ENCODE measurements at places on chromosomes 2 and 18.

- no peak for DNase-seq
Observed at GRCh38 chr2:149077861-149078260, 39.4 kb downstream of the LYPD6B start.

GRCh38 chr2:216349366-216349765 is 22.9 kb downstream of the MARCHF4 start:
- DNase-seq: no peak

DNA sequence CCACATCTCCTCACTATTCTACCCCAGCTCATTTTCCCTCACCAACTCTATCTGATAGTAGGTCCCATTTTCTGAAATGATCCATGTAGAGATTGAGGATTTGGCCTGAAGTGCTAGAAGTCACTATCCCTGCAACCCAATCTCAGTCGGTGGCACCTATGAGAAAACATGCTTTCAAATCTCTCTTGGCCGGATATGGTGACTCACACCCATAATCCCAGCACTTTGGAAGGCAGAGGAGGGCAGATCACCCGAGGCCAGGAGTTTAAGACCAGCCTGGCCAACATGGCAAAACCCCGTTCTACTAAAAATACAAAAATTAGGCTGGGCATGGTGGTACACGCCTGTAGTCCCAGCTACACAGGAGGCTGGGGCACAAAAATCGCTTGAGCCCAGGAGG is 19.1 kb upstream of the MARCHF4 start:
- DNase-seq: no peak

- DNase-seq: peak; percentile 96
Observed at GRCh38 chr2:65436169-65436823, 3.9 kb upstream of the SPRED2 start.

GRCh38 chr18:72181241-72181764 is 362.8 kb downstream of the CBLN2 start:
- no peak for DNase-seq

DNA sequence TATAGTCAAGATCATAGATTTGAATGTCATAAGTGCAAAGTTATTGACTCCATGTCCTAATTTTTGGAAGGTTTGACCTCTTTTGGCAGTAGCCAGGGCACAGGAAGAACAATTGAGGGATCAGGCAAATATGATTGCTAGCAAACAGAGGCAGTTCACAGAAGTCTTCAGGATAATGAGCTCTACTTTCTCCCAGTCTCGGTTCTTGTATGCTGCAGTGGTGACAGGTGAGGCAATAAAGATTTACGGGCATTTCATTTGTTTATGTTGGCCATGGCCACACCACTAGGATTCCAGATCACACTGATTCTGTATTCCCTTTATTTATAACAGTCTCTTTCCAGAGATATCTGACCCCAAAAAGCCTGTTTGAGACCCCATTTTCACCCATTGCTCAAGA is 137.5 kb downstream of the UBR3 start:
- DNase-seq: no peak

DNA sequence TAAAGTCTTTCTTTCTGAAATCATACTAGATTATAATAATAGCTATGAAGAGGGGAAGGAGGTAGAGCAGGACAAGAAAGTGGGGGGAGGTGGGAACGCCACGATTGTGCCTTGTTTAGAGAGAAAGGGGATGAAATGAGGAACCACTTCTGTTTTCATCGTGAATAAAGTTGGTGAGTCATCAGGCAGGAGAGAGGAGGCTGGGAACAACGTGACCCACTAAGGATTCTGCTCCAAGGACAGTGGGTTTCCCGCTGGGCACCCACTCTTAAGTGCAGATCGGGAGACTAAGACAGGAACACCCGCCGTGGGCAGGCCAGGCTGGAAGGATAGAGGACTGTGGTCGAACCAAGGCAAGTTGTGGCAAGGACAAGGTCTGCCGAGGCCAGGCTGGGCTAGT is 158.2 kb downstream of the L3MBTL4 start:
- no peak for DNase-seq

DNA sequence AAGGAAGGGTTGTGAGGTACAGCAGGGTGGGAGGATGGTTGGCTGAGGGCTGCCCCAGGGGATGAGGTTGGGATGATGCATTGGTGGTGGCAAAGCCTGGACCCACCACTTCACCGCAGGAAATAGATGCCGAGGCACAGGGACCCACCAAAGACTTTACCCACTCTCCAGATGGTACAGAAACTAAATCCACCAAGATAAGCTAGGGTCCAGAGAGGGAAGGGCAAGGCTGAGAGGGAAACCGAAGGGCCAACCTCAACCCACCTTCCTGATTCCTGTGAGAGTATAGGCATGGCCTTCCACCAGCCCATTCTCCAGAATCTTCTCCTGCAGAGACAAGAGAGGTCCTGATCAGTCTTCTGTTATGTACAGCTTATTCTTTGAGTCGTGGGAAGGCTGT is 18.1 kb downstream of the CAPN14 start:
- DNase-seq: no peak

DNA sequence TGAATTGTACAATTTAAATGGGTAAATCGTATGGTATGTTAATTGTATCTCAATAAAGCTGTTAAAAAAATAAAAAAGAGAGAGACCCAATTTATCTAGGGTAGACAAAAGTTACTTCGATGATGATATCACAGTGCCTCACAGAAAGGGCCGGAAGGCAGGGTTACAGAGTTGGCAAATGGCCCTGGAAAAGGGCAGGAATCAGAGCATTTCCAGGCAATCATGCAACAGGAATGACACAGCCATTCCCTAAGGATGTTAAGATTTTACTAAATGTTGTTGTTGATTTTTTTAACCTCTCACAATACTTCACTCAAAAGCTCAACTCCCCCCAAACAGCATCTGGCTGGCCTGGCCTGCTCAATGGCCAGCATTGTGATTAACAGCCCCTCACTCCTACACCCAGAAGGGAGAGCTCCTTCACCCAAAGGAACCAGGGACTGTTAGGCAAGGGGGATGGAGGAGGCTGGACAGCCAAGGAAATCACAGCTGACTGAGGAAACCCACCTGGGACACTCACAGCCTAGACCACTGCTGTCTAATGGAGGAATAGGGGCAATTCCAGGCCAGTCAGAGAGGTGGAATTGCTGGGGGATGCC is 7.7 kb upstream of the SP100 start:
- DNase-seq: peak; percentile 61

- DNase-seq: peak; percentile 27
Observed at GRCh38 chr18:25055076-25055475, 296.9 kb downstream of the ZNF521 start.

GRCh38 chr2:235025800-235026536 is 74.2 kb downstream of the SH3BP4 start:
- peak; percentile 91 for DNase-seq

DNA sequence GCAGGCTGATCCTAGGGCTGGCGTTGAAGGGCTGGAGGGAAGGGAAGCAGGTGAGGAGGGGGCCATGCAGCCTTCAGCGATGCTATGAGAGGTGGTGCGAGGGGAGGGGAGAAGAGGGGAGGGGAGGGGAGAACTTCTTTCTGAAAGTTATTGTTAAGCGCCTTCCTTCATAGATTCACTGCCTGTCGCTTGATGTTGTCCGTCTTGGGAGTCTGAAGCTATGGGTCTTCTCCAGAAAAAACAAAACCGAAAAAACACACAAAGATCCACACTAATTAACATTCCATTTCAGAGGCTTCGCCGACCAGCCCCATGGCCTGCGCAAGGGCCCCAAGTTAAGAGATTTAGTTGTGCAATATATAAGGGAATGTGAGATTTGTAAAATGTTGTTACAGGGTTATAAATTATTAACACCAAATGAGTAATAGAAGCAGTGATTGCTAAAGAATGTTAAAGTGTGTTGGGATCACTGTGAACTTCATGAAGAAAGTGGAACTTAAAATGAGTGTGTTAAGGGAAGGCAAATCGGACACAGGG is 758 bp downstream of the CFAP221 start:
- DNase-seq: no peak

- DNase-seq: no peak
Observed at GRCh38 chr18:61817086-61817485, 75.7 kb downstream of the RNF152 start.

DNA sequence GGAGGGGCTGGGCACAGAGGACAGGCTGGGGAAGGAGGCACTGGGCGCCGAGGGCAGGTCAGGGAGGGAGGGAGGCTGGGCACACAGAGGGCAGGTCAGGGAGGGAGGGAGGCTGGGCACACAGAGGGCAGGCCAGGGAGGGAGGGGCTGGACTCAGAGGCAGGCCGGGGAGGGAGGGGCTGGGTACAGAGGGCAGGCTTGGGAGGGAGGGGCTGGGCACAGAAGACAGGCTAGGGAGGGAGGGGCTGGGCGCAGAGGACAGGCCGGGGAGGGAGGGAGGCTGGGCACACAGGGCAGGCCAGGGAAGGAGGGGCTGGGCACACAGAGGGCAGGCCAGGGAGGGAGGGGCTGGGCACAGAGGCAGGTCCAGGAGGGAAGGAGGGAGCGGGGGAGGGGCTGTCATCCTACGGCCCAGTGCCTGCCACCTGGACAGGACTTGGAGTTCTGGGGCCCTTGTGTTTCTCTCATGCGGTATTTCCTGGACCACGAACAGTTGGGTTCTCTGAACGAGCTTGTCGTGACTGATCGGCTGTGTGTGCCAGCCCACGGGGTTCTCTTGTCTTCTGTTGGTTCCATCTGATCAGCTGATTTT is 46.7 kb upstream of the KCNG2 start:
- DNase-seq: no peak

GRCh38 chr2:2038746-2039530 is 292.1 kb downstream of the MYT1L start:
- no peak for DNase-seq

DNA sequence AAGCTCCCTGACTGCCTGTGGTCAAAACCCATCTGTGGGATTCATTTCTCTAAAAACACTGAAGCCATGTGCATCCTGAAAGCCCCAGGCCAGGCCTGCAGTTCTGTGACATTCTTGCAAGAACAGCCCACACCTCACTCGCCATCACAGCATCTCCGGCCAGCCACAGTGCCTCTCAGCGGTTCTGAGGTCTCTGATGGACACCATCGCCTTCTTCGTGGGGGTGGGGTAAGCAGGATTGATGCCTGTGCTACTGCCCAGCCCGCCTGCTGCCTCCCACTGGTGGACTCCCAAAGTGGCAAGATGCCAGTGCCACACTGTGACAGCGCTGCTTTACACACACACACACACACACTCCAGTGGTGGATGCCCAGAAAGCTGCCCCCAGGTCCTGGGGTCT is 5.2 kb upstream of the PRLH start:
- no peak for DNase-seq

- no peak for DNase-seq
Observed at GRCh38 chr18:41660654-41661053, 294.4 kb upstream of the PIK3C3 start.

- no peak for DNase-seq
Observed at GRCh38 chr2:70417011-70417410, 115.1 kb upstream of the FAM136A start.

- DNase-seq: no peak
Observed at GRCh38 chr2:150110548-150110947, 376.9 kb downstream of the RND3 start.

- no peak for DNase-seq
Observed at GRCh38 chr2:135998879-135999278, 13.5 kb upstream of the DARS1 start.

DNA sequence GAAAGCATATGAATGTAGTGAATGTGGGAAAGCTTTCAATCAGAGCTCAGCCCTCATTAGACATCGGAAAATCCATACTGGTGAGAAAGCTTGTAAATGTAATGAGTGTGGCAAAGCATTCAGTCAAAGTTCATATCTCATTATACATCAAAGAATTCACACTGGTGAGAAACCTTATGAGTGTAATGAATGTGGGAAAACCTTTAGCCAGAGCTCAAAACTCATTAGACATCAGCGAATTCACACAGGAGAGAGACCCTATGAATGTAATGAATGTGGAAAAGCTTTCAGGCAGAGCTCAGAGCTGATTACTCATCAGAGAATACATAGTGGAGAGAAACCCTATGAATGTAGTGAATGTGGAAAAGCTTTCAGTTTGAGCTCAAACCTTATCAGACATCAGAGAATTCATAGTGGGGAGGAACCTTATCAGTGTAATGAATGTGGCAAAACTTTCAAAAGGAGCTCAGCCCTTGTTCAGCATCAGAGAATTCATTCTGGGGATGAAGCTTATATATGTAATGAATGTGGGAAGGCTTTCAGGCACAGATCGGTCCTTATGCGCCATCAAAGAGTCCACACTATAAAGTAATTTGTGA is 5.0 kb downstream of the ZNF397 start:
- DNase-seq: no peak

DNA sequence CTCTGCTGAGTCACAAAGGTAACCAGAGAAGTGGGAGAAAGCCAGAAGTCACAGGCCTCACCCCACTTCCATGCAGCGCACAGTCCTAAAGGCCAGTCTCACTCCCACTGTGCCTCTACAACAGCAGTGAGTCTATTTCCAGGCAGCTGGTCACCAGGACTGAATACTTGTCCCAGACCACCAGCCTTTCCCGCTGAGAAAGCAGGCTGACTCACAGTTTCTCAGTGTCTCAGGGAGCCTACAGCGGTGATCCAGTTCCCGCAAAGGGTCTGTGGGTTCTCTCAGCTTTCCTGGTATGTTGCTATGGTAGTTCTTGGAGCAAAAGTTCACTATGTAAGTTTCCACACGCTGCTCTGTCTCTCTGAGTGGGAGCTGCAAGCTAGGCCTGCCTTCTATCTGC is 622.5 kb downstream of the RNF144A start:
- peak; percentile 94 for DNase-seq

GRCh38 chr2:108378851-108379250 is 1.1 kb downstream of the SULT1C4 start:
- no peak for DNase-seq

All from astrocyte of the spinal cord (primary cell).